Naive thymus-derived CD4-positive, alpha-beta T cell (primary cell): ENCODE measurements at places on chromosomes 5 and 9. TPM values are rescaled to one million over a fixed set of nuclear protein-coding genes. Genes with fewer than 3 reads are reported as not detected.

PDE6A gene
- polyA plus RNA-seq: not detected

GABRP gene
- polyA plus RNA-seq: not detected

ORM2 gene
- polyA plus RNA-seq: not detected

IL12B gene
- not detected for polyA plus RNA-seq

FGF1 gene
- not detected for polyA plus RNA-seq

TMEM171 gene
- polyA plus RNA-seq: not detected

KIF27 gene
- 2.0 TPM for polyA plus RNA-seq

VLDLR gene
- polyA plus RNA-seq: not detected

CSF1R gene
- polyA plus RNA-seq: 0.09 TPM

FOXI1 gene
- not detected for polyA plus RNA-seq

STC2 gene
- polyA plus RNA-seq: not detected

AIF1L gene
- 0.22 TPM for polyA plus RNA-seq

IL4 gene
- polyA plus RNA-seq: not detected

ZDHHC11 gene
- polyA plus RNA-seq: 0.20 TPM

WNK2 gene
- polyA plus RNA-seq: not detected

QRFP gene
- not detected for polyA plus RNA-seq

PCDHB4 gene
- not detected for polyA plus RNA-seq

PCDHGA7 gene
- not detected for polyA plus RNA-seq

APBA1 gene
- not detected for polyA plus RNA-seq

ZSWIM6 gene
- polyA plus RNA-seq: 0.48 TPM

RETREG1 gene
- polyA plus RNA-seq: 130 TPM

SNCAIP gene
- polyA plus RNA-seq: not detected

SLC6A19 gene
- not detected for polyA plus RNA-seq

SLC25A2 gene
- polyA plus RNA-seq: not detected

PCDHGA12 gene
- polyA plus RNA-seq: not detected

CCL27 gene
- polyA plus RNA-seq: not detected

AGXT2 gene
- polyA plus RNA-seq: not detected

DAB2 gene
- polyA plus RNA-seq: not detected

PRRC2B gene
- polyA plus RNA-seq: 29.8 TPM

CEL gene
- polyA plus RNA-seq: not detected

TRPM3 gene
- polyA plus RNA-seq: not detected

FOXD4 gene
- 0.09 TPM for polyA plus RNA-seq

DDX4 gene
- not detected for polyA plus RNA-seq
